ENCODE measurements at places on chromosomes 6 and 20. TPM values are rescaled to one million over a fixed set of nuclear protein-coding genes. Genes with fewer than 3 reads are reported as not detected.

DNA sequence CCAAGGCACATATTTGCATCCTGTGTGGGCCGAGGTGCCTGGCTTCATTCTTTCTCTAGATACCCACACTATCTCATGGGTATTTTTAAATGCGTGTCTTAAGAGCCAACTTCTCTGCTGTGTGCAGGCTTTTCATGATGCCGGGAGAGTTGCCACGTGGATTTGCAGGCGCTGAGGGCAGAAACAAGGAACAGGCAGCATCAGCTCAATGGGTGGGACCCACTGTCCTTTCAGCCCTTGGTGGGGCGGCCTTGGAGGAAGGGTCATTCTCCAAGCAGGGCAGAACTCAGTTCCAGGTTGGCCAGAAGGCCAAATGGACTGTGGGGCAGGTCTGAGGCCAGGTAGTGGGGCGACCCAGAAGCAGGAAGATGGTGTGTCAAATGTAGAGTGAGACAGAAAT, 84.7 kb downstream of the PHACTR3 start:
- no peak for DNase-seq

GRCh38 chr6:43835872-43836419, 65.9 kb downstream of the VEGFA start:
- no peak for DNase-seq

DNA sequence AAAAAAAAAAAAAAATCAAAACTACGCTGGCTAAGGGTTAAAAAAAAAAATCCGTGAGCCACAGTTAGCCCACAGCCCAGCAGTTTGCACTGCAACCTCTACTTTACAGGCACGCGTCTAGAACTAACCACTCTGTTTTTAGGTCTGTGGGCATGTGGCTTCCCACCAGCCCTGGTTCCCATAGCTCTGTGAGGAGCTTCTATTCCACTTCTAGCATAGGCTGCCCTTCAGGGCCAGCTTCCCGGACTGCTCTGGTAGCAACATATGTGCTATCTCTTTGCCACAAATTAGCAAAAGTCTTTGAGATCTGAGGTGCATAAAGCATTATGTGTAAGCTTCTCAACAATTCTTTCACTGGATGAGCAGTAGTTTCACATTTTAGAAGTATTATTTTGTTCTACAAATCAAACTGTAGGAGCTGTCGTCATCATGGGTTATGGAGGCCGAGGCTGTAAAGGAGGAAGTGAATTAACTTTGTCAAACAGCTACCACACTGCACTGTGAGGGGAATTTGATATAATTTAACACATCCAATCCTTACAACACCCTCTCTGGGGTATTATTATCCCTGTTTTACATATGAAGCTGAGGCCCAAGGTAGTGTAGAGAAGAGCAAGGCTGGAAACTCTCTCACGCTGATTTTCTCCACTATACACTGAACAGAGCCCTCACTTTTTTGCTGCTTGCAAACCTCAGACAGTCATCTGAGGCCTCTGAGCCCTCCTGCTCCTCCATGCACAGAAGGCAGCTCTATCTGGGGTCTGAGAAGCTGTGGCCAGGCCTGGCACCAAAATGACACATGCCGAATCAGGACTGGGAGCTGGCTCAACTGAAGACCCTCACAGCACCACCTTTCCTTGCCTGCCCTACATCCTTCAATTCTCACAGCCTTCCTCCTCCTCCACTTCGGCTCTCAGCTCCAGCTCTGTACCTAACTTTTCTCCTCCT, 35.4 kb downstream of the MAN1A1 start:
- DNase-seq = no peak

- peak; percentile 32 for DNase-seq
Measured at GRCh38 chr6:20927130-20927860, 393.0 kb downstream of the CDKAL1 start.

DNA sequence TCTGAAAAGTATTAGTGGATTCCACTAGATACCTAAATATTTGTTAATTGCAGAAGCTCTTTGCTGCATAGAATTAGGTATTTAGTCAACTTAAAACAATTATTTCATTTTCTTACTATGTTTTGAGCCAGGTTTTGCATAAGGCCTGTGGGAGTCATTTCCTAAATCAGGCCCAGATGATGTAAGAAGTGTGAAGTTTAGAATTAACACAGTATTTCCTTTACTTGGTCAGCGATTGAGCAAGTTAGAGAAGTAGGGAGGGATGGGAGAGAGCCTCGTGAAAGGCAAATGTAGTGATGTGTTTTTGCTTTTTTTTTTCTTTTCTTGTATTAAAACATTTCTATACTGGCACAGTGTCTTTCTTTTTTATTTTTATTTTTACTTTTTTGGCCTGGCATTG, 711.1 kb downstream of the HDGFL1 start:
- DNase-seq = no peak

DNA sequence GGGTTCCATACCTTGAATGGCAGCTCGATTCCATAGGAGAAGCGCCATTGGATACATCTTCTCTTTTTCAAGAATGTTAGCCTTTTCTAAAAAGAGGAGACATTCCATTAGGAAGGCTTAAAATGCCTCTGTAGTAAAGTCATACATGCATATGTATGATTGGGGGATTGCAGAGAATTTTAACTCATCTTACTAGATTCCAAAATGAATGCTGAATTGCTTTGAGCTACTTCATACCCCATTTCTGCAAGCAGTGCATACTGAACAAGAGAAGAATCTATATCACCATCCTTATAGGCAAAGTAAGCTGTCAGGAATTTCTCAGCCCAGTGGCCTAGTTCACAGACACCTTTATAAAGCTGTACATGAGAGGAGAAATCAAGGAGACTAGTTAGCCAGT, 80.3 kb downstream of the NDUFAF5 start:
- DNase-seq = no peak

GRCh38 chr6:43095939-43096338, 19.8 kb downstream of the PTK7 start:
- no peak for DNase-seq

- no peak for DNase-seq
Measured at GRCh38 chr6:158033077-158033750, 51.6 kb downstream of the SYNJ2 start.

LTA gene
- 0.28 TPM for polyA plus RNA-seq

IRF4 gene
- 0.85 TPM for polyA plus RNA-seq

All from lung (tissue), 17 donors.